ENCODE measurements at places on chromosomes 1 and 21. TPM values are rescaled to one million over a fixed set of nuclear protein-coding genes. Genes with fewer than 3 reads are reported as not detected.

DNA sequence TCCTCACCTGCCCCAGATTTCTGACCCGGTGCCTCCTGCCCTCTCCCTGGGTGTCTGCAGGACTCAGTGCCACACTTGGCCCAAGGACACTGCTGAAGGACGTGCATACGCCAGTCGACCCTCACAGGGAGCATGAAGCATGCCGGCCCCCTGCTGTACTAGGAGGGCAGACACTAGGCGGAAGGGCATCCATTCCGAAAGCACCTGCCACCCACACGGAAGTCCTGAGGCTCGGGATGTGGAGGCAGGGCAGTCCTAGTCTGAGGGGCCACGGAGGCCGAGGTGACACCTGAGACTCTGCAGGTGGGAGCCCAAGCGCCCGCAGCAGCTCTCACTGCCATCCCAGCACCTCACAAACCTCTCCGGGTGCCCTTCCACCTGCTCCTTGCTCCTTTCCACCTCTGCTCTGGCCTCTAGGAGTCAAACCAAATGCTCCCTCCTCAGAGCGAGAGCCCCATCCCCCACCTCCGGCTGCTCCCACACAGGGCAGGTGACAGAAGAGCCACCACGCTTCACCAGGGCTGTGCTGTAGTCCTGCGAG is 2.4 kb downstream of the NPHP4 start:
- peak; percentile 50 for DNase-seq

DNA sequence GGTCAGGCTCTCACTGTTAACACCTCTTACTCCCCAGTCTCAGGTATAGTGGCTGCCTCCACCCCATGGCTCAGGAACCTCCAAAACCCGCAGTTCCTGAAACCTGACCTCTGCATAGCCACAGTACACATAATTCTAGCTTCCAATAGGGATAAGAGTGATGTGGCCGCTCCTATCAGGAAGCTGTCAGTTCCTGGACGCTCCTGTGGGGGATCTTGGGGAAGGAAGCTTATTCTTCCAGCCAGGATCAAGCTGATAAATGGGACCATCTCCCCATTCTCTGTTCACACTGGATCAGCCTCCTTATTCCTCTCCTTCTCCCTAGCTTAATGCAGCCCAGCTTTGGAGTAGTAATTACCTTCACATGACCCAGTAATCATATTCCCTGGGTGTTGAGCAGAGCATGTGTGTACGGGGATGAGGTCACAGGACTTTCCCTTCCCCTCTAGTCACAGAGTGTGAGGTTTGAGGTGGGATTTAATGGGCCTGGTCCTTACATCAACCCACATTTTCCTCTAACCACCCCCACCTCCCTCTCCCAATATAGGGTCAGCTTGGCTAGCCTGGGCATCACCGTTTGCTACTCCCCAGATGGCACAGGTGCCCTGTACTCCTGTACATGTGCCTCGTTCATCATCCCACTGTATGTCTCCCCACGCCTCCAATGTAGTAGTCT is 7.0 kb upstream of the POU3F1 start:
- no peak for DNase-seq

- DNase-seq: no peak
These were observed 412 bp downstream of the ABCA4 start for GRCh38 chr1:94120570-94120901.

DNA sequence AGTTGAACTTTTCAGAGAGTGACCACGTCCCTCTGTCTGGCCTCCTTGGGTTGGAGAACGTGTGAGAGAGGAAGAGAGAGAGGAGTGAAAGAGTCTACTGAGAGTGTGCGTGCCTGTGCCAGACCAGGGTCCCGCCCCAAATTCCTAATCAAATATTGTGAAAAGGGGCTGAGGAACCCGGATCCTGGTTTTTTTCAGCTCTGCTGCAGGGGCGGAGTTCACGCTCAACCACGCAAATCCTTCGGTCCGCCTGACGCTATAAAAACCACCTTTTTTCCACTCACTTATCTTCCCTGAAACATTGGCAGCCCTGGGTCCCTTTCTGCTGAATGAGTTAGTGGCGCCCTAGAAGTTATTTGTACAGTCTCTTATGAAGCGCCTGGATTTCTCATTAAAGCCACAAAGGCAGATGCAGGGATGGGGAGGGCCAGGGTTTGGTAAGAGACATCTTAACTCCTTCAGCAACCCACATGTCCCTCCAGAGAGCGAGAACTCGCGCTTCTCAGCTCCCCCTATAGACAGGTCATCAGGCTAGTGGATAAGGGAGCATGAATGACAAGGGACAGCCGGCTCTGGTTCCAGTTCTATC is at the start of gene FMOD:
FMOD (minus strand) TSS at position 86 of the 589 bp plus-strand sequence. CDS start 2,852 bp downstream, outside the sequence.
- peak; percentile 75 for DNase-seq

GRCh38 chr1:21254335-21254951 is 35.8 kb downstream of the ECE1 start:
- peak; percentile 56 for DNase-seq

GRCh38 chr1:99645203-99645602 is 710 bp upstream of the PALMD start:
- DNase-seq: no peak

GRCh38 chr1:37931102-37931360 is 15.8 kb downstream of the INPP5B start:
- DNase-seq: peak; percentile 35

DNA sequence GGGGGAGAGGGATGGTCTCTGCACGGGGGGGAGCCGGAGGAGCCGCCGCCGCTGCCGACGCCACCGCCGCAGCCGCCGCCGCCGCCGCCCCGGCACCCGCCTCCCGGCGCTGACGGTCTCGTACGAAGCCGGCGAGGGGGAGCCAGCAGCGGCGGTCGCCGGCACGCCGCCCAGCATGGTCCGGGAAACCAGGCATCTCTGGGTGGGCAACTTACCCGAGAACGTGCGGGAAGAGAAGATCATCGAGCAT is 311 bp downstream of the SPEN start:
- no peak for DNase-seq

GRCh38 chr1:119331190-119331515 is 37.4 kb upstream of the HAO2 start:
- DNase-seq: no peak

GRCh38 chr1:187244623-187245022 is 415.9 kb downstream of the PLA2G4A start:
- no peak for DNase-seq

DNA sequence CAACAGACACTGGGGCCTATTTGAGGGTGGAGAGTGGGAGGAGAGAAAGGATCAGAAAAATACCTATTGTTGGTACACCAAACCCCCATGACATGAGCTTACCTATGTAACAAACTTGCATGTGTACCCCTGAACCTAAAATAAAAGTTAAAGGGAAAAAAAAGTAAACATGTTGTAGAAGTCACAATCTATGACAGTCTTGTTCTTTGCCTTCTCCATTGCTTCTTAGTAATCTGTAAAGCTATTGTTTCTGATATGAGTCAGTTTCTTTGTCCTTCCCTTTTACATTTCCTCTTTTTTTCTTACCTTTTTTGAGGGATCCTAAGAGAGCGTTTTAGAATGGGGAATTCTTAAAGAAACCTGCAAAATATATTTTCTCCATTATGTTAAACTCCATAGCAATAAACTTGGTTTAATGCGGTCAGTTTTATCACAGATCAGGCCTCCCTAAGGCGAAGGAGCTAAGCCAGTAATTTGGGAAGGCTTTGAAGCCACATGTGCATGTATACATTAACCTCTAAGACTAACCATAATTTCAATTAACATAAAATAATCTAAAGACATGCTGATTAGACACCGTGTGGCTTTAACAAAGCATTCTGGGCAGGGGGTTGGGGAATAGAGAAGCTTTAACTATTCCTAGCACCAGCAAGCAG is 77.8 kb upstream of the C1orf105 start:
- DNase-seq: no peak

GRCh38 chr1:212477680-212478466 is 45.2 kb downstream of the NENF start:
- no peak for DNase-seq

- no peak for DNase-seq
These were observed 146.9 kb downstream of the DAB1 start for GRCh38 chr1:57276918-57277317.

GRCh38 chr1:32863218-32863880 is 7.4 kb downstream of the FNDC5 start:
- no peak for DNase-seq

GRCh38 chr1:42933060-42933586 is 25.5 kb downstream of the SLC2A1 start:
- DNase-seq: no peak

- no peak for DNase-seq
These were observed 288.3 kb upstream of the SGIP1 start for GRCh38 chr1:66245691-66246090.

GRCh38 chr1:94032637-94033036 is 88.3 kb downstream of the ABCA4 start:
- DNase-seq: no peak

GRCh38 chr1:118907466-118907865 is 80.7 kb downstream of the TBX15 start:
- no peak for DNase-seq

DNA sequence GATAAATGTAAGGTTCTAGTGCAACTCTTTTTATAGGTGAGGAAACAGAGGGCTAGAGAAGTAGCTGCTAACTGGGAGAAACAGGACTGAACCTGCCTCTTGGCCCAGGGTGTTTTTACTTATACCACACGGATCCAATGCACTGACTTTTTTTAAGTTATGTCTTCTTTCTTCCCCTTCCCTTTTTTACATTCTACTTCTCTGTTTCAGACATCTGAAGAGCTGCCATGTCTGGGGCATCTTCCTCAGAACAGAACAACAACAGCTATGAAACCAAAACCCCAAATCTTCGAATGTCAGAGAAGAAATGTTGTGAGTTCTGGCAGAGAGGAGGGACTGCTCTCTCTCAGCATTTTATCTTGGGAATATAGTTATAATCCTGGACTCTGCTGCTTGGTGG is 1.4 kb downstream of the PFKFB2 start:
- DNase-seq: no peak

DNA sequence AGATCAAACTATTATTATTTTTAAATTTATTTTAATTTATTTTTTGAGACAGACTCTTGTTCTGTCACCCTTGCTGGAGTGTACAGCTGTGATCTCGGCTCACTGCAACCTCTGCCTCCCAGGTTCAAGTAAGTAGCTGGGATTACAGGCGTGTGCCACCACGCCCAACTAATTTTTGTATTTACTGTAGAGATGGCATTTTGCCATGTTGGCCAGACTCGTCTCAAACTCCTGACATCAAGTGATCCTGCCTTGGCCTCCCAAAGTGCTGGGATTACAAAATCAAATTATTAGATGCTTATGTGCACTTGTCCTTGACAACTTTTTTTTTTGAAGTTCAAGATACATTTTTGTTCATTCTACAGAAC is 15.4 kb downstream of the LIN9 start:
- DNase-seq: no peak

DNA sequence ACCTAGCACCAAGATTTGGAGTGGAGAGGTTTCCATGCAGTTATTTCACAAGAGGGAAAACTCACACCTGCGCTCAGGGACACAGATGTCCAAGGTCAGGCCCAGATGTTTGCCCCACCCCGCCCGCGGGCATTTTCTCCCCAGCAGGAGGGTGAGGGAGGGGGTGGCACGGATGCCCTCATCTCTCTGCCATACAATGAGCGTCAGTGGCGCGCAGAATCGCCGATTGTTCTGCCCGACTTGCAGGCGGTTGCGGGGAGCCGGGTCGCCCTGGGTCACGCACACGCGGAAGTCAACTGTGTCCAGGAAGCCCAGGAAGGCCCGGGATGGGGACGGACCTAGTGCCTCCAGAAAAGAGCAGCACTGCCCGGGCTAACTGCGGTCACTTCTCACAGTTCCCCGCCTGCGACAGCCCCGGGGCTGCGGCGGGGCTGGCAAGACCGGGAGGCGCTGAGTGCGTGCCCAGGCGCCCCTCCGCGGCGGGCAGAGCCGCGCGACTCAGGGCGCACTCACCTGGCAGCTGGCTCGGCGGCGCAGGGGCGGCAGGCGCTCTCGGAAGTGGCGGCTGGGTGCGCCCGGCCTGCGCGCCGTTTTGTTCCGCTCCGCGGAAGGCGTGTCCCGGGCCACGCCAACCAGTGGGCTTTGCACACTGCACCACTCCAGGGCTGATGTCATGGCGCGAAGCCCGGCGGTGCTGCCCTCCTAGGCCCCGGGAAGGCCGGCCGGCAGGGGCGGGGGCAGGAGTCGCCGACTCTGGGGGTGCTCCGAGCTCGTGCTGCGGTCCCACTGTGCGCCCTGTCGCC is at the start of gene CSRP1:
CSRP1 (minus strand) TSS at position 567 of the 803 bp plus-strand sequence. CDS start 10,820 bp downstream, outside the sequence.
- peak; percentile 95 for DNase-seq

- DNase-seq: no peak
These were observed 30.6 kb downstream of the PKNOX1 start for GRCh38 chr21:43004926-43005325.

DNA sequence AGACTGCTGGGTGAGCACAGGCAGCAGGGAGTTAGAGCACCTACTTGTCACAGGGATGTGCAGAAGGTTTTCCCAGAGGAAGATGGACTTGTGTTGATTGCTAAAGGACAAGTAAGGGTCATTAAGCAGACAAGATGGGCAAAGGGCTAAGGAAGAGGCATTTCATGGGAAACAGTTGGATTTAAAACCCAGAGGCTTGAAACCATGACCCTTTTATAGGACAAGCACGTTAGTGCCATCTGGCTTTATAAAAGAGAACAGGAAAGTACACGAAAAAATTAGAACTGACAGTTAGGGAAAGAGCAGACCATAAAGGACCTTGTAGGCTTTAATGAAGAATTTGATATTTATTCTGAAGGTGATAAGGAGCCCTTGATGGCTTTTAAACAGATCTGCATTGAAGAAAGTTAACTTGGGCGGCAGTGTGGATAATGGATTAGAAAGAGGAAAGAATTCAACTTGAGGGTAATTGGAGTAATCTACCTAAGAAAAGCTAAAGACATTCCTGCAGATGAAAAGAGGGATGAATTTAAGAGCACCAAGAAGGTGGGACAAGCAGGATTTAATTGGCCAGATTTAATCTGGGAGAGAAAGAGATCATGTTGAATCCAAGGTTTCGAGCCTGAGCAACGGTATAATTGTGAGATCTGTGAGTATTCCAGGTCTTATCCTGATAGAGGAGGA is 68.6 kb downstream of the ZC3H11B start:
- DNase-seq: no peak

DNA sequence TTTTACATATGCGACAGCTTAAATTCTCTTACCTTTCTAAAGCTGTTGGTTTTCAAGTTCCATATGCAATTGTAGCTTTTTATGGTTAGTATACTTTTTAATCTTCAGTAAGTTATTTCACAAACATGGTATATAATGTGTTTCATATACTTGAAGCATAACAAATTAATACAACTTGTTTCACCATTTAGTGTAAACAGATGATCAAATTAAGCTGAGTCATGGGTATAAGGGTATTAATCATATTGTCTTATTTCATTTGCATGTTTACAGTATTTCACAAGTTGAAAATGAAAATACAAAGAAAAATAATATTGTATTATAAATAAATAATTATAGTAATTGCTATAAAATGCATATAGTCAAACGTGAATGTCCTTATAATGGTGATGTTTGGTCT is 92.1 kb downstream of the PTPRC start:
- no peak for DNase-seq

- no peak for DNase-seq
These were observed 63.2 kb downstream of the MPZL1 start for GRCh38 chr1:167784876-167785550.

The TRAF5 gene
- polyA plus RNA-seq: 1.3 TPM

The FAM151A gene
- 1.9 TPM for polyA plus RNA-seq

The OR2T1 gene
- polyA plus RNA-seq: not detected

The HSD11B1 gene
- polyA plus RNA-seq: 1.2 TPM

The DCDC2B gene
- polyA plus RNA-seq: not detected

The GUCA2B gene
- polyA plus RNA-seq: not detected

The CASQ2 gene
- 563 TPM for polyA plus RNA-seq

The SNRNP40 gene
- 18.3 TPM for polyA plus RNA-seq

The COL11A1 gene
- not detected for polyA plus RNA-seq

The WDR3 gene
- 1.5 TPM for polyA plus RNA-seq
